ENCODE measurements at places on chromosomes 12 and 14.

GRCh38 chr12:132397934-132398385, 68.6 kb upstream of the GALNT9 start:
- DNase-seq, result no peak
- no peaks in the 10 kb centered on the region for H3K4me1 ChIP-seq
- peaks cover 10% of the 10 kb centered on the region for H3K27me3 ChIP-seq
- H3K27ac ChIP-seq, result no peak overlapping the region

GRCh38 chr14:61537563-61538463, 157.5 kb upstream of the HIF1A start:
- DNase-seq, result peak; percentile 88
- peaks cover 61% of the 10 kb centered on the region for H3K4me1 ChIP-seq
- peak overlapping the region; percentile 79 for H3K27ac ChIP-seq
- peak overlapping the region; percentile 22 for H3K4me3 ChIP-seq

- no peaks in the 10 kb centered on the region for H3K27me3 ChIP-seq
- H3K36me3 ChIP-seq, result no peaks in the 10 kb centered on the region
- H3K27ac ChIP-seq, result peak overlapping the region; percentile 81
- H3K4me1 ChIP-seq, result peaks cover 25% of the 10 kb centered on the region
These were observed 101.8 kb upstream of the BBS10 start for GRCh38 chr12:76449993-76450392.

- DNase-seq, result no peak
- H3K27me3 ChIP-seq, result no peaks in the 10 kb centered on the region
- H3K27ac ChIP-seq, result no peak overlapping the region
- H3K4me3 ChIP-seq, result no peak overlapping the region
- H3K36me3 ChIP-seq, result no peaks in the 10 kb centered on the region
These were observed 95.6 kb downstream of the CPNE8 start for GRCh38 chr12:38809832-38810231.

DNA sequence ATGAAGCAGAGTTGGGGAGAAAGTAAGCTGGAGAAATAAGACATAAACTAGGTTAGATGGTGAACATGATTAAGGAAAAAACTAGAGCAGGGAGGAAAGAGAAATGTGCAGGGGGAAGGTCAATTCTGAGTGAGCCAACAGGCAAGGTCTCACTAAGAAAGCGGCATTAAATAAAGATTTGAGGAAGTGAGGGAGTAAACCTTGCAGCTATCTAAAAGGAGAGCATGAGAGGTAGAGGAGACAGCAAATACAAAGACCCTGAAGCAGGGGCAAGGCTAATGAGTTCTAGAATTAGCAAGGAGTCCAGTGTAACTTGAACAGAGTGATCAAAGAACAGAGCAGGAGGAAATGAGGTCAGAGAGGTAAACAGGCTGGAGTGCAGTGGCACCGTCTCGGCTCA, 4.4 kb upstream of the SOCS2 start:
- no peak overlapping the region for H3K27ac ChIP-seq
- no peaks in the 10 kb centered on the region for H3K4me1 ChIP-seq
- DNase-seq, result no peak

- DNase-seq, result no peak
- no peaks in the 10 kb centered on the region for H3K4me1 ChIP-seq
- H3K27me3 ChIP-seq, result 0 out of 2 replicates have a peak, but pooled peaks cover 3% of the 10 kb centered on the region
- no peaks in the 10 kb centered on the region for H3K36me3 ChIP-seq
- H3K27ac ChIP-seq, result no peak overlapping the region
- H3K4me3 ChIP-seq, result no peak overlapping the region
These were observed 216.7 kb upstream of the TMTC1 start for GRCh38 chr12:30000401-30000800.

DNA sequence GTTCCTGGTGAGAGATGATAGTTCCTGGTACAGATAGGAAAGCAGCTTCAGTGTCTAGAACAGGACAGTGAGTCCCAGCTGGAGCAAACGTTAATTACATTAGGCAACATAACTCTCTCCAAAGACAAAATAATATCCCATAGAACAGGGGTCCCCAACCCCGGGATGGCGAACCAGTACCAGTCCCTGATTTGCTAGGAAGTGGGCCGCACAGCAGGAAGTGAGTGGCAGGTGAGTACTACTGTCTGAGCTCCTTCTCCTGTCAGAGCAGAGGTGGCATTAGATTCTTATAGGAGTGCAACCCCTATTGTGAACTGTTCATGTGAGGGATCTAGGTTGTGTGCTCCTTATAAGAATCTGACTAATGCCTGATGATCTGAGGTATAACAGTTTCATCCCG, 204.1 kb downstream of the NELL2 start:
- no peaks in the 10 kb centered on the region for H3K4me1 ChIP-seq
- DNase-seq, result no peak
- no peaks in the 10 kb centered on the region for H3K27me3 ChIP-seq
- H3K27ac ChIP-seq, result no peak overlapping the region
- no peak overlapping the region for H3K4me3 ChIP-seq
